ENCODE measurements at places on chromosomes 6 and 20. TPM values are rescaled to one million over a fixed set of nuclear protein-coding genes. Genes with fewer than 3 reads are reported as not detected.

- no peak overlapping the region for H3K4me3 ChIP-seq
- no peak for DNase-seq
- no peaks in the 10 kb centered on the region for H3K4me1 ChIP-seq
- no peak overlapping the region for H3K27ac ChIP-seq
- no peaks in the 10 kb centered on the region for H3K27me3 ChIP-seq
These were observed 150.0 kb upstream of the SLC22A16 start for GRCh38 chr6:110626442-110626841.

The MOG gene
- not detected for total RNA-seq

The OR2B6 gene
- not detected for total RNA-seq

The ZNF133 gene
- 12.2 TPM for total RNA-seq

The TPD52L1 gene
- total RNA-seq: 0.29 TPM

The MLIP gene
- 11.6 TPM for total RNA-seq

Measured in endothelial cell of umbilical vein (primary cell).